Cerebellar nuclear complex (tissue), 1 donor: ENCODE measurements at places on chromosomes 13 and 19.
A peak's percentile ranks its signal among the peaks of the same experiment; 100 is the strongest.

DNA sequence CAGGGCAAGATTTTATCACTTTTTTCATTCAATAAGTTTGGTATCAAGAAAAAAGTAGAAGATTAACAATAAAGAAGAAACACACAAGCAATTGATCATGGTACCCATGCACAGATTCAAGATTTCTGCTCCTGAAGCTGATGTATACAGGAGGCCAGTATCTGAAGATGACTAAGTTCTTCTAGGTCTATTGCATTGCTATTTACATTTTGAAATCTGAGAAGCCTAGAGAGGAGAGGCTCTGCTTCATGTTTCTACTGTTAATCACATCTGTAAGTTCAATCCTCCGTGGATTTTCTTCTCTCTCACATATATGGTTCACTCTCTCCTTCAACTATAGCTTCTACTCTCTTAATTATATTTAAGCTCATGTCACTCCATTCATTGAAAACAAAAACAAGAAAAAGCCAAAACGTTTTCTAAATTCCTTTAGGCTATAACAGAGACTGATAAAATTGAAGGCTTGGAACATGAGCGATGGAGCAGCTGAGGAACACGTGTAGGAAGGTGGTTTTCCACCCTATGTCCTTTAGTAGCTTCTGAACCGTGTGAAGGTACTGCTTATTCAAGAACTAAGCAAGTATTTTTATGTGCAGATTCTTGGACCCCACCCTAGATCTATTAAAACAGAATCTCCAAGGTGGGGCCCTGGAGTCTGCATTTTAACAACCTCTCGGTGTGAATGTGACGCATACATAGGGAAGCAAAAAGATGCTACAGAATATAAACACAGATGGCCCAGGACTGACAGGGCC is 198.2 kb downstream of the EFNB2 start:
- DNase-seq = no peak

DNA sequence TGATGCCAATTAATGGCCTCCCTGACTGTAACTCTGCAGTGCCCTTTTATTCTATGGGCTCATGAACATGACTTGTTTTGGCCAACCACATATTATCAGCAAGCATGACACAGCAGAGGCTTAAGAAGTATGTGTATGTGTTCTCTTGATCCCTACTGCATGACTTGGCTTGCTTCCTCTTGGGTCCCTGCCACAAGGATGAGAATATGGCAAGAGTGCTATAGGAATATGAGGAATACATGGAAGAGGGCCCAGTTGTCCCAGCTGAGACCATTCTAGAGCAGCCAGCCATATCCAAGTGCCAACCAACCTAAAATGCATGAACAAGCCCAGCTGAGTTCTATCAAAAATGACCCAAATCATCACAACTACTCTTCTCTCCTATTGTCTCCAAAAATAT is 576.7 kb upstream of the PCDH9 start:
- DNase-seq = no peak

GRCh38 chr13:80873589-80873988 is 532.7 kb upstream of the SPRY2 start:
- DNase-seq = no peak

- DNase-seq = no peak
Measured at GRCh38 chr13:35818633-35819067, 312.5 kb downstream of the DCLK1 start.

DNA sequence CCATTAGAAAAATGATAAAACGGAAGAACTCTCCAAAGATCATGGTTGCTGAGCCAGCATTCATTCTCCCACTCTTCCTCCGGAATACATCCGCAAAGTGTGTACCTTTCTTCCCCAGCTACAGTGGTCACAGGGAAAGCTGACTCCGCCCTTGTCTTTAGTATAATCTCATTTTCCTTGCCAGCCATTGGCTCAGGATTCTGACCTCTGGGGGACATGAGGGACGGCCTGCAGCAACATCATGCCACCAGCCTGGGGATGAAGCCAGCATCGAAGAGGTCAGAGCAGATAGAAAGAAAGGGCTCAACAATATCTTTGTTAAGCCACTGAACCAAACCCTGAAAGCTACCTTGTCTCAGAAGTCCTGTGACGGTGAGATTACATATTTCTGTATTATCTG is 46.3 kb upstream of the TPP2 start:
- DNase-seq = no peak

DNA sequence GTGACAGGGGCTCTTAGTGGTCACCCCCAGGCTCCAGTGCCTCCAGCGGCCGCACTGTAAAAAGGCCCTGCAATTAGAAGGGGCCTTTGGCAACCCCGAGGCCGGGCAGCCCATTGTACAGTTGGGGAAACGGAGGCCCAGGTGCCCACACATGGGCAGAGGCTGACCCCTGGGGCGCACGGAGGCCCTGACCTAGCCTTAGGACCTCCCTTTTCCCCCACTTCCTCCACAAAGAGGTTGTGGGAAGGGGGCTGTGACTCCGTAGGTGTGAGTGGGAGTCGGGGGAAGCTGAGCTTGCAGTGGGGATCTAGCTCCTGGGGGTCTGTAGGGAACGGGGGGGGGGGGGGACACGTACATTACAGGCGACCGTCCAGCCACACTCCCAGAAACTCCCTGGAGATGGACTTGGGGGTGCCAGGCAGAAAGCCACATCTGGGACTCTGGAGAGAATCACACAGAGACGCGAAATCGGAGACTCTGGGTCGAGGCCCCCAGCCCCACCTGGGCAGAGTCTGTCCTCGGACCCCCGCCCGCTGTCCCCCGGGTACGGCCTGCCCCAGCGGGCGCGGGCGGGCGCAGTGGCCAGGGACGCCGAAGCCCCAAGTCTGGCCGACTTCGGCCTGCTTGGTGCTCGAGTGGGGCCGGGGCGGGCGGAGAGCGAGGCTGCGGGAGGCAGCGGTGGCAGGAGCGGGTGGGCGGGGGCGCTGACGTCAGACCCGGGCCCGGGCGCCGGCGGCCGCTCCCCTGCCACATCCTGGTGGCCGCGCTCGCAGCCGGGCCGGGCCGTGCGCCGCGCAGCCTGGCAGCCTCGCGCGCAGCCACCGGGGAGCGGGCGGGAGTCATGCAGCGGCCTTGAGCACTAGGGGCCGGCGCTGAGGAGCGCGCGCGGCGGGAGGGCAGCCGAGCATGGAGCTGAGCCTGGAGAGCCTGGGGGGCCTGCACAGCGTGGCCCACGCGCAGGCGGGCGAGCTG is at the start of gene ONECUT3:
Gene ONECUT3 (plus strand): TSS at position 750 of the 972 bp plus-strand sequence. CDS start 157 bp downstream, at position 907.
- DNase-seq = no peak

GRCh38 chr13:97567510-97568243 is 133.7 kb downstream of the RAP2A start:
- no peak for DNase-seq

GRCh38 chr13:25874907-25875306 is 176.9 kb downstream of the SHISA2 start:
- no peak for DNase-seq

DNA sequence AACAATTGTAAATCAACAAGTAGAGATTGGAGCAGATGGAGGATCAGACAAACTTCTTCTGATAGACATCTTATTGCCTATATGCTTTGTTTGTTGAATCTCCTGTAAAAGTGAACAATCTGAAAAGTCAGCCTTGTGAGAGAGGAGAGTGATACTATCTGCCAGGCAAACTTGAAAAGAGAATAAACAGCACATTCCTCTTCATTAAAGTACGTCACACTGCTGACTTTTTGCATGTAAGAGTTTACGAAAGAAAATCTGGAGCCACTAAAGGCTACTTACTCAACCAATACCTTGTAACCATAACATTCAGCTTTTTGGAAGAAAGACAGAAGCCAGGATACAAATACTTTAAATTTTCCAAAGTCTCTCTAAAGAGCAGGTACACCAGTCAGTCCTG is 42.5 kb downstream of the EDNRB start:
- no peak for DNase-seq

DNA sequence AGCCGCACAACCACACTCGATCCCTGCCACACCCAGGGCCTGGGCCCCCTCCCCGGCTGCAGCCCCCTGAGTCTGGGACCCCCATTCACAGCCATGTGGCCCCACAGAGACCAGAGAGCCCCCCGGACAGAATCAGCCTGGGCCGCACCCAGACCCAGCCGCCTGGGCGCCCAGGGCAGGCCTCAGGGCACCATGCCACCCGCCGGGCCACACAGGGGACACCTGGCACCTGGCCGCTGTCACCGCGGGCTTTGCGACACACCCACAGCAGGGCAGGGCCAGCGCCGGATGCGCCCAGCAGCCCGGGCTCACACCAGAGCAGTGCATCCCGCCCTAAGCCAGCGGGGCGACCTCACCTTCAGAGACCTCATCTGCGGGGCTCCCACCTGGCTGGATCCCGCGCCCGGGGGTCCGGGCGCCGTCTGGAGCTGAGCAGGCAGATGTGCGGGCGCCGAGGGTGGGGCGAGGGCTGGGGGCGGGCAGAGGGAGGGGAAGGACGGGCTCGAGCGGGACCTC is 443 bp downstream of the TBXA2R start:
- no peak for DNase-seq

GRCh38 chr19:38869160-38869835 is 8.8 kb downstream of the RINL start:
- no peak for DNase-seq

DNA sequence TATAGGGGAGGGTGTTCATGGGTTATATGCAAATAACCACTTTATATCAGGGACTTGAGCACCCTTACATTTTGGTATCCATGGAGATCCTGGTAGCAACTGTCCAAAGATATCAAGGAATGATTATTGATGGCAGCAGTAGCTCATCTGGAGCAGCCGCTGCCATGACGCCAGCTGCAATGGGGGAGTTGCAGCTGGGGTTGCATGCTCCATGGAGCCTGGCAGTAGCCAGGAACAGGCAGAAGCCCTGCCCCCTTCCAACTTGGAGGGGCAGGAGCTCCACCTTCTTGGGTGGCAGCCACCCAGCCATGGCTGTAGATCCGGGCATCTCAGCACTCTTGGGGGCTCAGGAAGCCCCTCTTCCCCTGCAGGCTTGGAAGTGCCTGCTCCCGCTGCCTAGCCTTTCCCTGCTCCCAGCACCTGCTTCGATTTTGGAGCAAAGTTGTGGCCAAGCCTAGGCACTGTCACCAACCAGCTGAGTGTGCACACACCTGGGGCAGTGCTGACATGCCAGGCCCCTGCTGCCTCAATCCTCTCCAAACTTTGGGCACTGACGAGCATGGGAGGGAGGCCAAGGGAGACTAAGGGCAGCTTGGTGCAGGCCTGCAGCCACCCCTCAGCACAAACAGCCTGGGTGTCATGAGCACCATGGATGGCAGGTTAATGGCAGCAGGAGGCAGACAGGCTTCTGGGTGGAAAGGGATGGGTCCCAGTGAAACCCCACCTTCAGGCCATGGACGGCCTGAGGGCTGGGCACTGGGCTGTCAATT is 235.6 kb upstream of the CSNK1A1L start:
- no peak for DNase-seq

DNA sequence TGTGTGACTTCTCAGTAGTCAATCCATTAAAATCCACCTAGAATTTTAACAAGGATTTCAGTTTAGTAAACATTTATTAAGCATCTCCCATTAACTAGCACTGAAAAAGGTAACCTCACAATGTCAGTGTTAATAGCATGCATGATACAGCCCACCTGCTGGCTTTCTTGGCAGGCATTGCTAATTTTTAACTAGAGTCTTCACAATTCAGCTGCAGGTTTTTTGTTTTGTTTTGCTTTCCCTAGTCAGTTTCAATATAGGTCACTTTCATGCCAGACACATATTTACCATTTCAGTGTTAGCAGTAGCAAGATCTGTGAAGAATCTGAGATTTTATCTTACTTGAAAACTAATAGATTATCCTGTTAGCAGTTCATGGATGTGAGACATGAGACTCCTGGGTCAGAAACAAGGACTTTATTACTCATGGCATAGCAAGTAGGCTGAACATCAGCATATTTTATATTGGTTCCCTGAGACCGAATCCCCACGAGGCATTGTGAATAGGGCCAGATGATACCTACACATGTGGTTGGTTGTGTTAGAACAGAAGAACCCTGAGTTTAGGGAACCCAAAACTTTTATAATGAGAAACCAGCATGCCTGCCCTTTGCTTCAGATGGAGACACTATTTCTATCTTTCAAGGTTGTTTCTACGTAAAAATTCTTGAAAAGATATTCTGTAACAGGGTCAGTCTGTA is 198.0 kb upstream of the HTR2A start:
- DNase-seq = no peak

DNA sequence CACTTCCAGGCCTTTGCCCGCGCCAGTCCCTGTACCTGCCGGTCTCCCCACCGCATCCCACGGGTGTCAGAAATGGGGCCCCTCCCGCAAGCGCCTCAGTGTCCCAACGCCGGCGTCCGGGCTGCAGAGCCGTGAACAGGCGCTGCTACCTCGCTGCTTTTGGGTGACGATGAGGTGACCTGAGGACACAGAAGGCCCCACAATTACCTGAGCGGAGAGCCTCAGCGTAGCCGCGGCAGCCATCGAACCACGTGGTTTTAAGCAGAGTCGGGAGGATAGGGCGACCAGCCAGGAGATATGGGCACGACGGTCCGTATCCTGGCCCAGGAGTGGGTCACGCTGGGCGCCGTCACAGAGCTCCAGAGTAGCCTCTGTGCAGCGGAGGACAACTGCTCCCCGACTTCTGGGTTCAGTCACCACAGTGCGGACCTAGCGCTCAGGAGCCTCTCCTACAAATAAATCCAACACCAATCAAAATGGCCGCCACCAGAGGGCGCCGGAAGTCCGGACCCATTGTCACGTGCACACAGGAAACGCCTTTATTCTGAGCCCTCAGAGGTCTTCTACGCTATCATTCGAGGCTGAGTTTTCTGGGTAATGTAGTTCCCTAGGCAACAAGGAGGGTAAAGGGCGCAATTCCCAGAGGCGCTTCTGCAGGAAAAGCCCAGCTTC is at the start of gene ZNF814:
Gene ZNF814 (minus strand): TSS at position 478 of the 672 bp plus-strand sequence. CDS start 235 bp downstream, at position 243.
- peak; percentile 83 for DNase-seq

- DNase-seq = no peak
Measured at GRCh38 chr13:78370231-78370630, 233.1 kb downstream of the POU4F1 start.

DNA sequence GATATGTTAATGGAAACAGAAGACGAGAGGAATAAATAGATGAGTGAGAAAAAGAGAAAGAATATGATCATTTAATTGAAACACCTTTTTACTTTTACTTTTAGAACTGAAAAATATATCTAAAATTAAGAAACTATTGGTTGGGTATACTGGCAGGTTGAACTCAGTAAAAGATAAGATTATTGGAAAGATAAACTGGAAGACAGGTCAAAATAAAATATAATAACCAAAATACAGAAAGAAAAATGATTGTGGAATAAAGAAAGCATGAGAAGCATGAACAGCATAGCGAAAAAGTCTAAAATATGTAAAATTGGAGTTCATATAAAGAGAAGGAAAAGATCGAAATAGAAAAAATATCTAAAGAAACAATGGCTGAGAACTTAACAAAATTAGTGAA is 242.2 kb upstream of the MIR17HG start:
- no peak for DNase-seq

- DNase-seq = no peak
Measured at GRCh38 chr19:46692918-46693722, 23.8 kb downstream of the PRKD2 start.

DNA sequence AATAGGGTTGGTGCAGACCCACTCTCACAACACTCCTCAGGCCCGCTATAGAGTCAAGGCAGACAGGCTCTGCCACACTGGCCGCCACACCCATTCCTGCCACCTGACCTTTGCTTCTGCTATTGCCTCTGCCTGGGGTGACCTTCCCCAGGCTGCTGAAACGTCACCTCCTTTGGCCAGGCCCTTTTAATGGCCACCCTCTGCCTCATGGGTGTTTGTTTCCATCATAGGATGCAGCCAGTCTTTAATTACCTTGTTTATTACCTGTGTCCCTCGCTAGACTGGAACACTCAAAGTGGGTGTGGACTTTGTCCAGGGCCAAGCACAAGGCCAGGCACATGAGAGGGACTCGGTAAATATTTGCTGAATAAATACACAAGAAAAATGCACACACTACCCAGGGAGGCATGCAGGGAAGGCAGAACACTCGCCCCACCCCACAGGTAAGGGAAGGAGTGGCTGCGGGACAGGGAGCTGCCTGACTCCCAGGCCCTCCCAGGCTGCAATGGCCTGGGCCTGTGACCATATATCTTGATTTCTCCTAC is 3.2 kb downstream of the LSM4 start:
- DNase-seq = no peak
